Fibroblast of skin of scalp (primary cell): ENCODE measurements at places on chromosomes 16 and 17.

- peak; percentile 82 for DNase-seq
Measured at GRCh38 chr16:27475561-27475960, 73.6 kb downstream of the IL21R start.

GRCh38 chr16:72917051-72917450 lies 130.9 kb downstream of the ZFHX3 start:
- DNase-seq, result no peak

GRCh38 chr16:87709677-87710076 lies 56.1 kb downstream of the KLHDC4 start:
- no peak for DNase-seq

GRCh38 chr16:58425756-58426494 lies 33.7 kb downstream of the GINS3 start:
- no peak for DNase-seq

DNA sequence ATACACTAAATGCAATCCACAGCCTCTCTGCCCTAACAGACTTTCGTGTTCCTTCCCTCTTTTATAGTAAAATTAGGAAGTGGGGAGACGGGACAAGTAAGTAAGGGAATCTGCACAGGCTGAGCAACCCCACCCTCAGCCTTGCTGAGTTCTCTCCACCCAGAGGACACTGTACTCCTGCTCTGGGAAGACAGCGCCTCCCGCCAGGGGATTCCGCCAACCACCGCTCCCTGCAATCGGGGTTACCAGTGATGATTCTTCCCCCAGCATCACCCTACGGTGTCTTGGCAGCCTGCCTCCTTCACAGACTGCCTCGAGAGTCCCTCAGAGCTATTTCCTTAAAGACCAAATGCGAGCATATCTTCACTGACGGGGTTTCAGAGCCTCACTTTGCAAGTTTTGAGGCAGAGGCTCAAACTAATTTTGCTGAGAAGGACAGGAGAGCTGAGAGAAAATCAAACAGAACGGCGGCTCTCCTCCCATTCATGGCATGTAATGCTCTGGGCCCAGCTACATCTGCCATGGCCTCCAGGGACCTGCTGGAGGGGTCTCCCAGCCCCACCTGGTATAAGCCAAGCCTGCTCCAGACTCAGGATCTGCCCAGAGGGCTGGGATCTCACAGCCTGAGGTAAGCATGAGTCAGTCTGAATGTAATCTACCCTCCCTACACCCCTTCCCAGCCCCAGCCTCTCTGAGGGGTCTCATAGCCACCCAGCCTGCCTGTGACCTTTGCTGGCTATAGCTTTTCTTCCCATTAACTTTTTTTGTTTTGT lies 22.7 kb upstream of the ASGR2 start:
- DNase-seq, result no peak

DNA sequence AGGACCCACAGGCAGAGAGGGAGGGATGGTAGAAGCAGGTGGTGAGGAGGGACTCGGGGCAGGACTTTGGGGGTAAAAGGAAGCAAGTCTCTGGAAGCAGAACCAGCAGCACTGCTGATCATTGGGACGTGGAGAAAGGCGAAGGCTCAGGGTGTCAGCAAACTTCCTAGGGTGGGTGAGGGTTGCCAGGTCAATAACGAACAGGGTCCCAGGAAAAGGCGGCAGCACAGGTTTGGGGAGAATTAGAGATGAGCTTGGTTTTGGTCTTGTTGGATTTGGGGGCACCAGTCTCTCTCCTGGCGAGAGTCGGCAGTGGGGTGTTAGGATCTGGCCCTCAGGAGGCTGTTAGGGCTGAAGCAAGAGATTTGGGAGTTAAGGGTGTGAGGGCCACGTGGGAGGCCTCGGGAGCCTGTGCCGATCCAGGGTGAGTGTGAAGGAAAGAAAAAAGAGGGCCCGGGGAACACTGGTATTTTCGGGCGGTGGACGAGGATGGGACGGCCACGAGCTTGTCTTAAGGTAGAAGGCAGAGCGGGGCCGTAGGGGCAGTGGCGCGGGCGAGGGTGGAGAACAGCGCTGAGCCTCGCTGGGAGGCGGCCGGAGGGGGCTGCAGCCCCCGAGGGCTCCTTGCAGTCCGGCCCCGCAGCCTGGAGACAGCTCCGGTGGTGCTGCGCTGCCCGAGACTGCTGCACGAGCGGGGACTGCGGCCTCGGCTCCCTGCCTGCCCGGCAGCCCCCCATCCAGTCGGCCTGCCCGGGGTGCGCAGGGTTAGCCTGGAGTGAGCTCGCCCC lies 765 bp upstream of the ADORA2B start:
- no peak for DNase-seq

- no peak for DNase-seq
Measured at GRCh38 chr17:8884336-8884990, 17.0 kb upstream of the PIK3R6 start.

- DNase-seq, result no peak
Measured at GRCh38 chr16:54422159-54422558, 135.6 kb upstream of the IRX3 start.
